ENCODE measurements at places on chromosomes 11 and 22.

DNA sequence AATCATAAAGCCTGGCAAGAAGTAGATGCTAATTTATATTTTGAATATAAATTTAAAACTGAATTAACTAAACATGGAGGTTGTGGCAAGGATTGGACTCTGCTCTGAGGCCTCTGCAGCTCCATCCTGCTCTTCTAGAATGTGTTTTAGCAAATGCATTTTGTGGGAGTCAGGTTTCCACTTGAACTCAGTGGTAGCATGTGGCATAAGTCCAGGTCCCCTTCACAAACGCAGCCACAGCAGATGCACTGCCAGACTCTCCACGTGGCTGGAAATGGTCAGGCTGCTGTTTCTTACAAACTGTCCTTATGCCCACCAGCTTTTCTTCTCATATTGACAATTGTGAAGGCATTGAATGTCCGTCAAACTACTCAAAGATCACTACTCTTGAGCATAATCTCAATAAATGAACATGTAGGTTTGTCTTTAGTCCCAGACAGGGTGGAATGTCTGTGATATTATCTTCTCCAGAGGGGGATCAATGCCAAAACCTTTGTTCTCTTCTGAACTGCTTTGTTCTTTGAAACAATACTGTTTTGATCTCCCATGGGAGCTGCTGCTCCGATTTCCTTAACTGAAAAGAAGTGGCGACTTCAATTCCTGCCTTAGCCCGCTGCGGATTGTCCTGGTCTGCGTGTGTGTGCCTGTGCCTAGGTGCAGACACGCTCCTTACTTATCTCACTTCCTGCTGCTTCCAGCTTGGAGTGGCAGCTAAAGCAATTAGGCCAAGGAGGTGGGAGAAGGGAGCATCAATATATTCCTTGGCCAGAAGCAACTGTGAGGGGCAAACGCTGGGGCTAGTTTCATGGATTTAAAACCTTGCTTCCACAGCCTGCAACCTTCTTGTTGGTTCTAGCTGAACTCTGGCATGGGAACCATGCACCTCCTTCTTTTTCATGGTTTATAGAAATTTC, 24.2 kb downstream of the EIF4G2 start:
- no peak for DNase-seq

- DNase-seq: no peak
Measured at GRCh38 chr11:17571431-17572358, 24.6 kb downstream of the OTOG start.

- DNase-seq: no peak
Measured at GRCh38 chr11:45772986-45773785, 31.8 kb upstream of the SLC35C1 start.

DNA sequence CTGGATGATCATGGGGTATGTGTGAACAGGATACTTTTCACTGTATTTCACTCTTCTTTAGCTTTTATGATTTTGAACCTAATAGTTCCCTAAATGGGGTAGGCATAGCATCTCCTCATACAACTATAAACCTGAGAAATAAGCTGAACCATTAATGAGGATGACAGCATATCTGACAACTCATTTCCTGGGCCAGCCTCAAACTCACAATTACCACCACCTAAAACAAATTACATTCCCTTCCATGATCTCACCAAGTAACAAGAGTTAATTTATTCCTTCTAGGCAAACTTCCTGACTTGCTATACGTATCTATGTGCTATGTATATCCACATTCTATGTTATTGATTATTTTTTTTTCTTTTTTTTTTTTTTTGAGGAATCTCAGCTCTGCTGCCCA, 23.0 kb downstream of the SIK3 start:
- DNase-seq: no peak

GRCh38 chr11:95485115-95485900, 254.3 kb upstream of the SESN3 start:
- DNase-seq: peak; percentile 20

DNA sequence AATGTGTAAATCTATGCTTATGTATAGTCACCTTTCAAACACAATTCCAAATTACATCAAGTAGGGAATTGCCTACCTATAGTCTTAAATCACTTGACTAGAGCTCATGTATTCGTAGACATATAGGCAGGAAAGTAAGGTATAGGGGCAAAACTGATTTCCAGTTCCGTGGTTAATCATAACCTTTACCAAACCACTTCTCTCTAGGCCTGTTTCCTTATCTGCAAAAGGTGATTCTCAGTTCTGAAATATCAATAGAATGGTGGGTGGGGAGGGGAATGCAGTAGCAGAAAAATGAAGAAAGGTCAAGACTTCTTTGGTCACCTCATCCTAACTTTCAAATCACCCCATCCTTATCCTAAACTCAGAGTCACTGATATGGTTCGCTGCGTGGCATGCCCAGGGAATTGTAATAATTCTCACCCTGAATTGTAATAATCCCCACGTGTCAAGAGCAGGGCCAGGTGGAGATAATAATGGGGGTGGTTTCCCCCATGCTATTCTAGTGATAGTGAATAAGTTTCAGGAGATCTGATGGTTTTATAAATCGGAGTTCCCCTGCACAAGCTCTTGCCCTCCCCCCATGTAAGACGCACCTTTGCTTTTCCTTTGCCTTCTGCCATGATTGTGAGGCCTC, 1.9 kb upstream of the ANO5 start:
- no peak for DNase-seq

DNA sequence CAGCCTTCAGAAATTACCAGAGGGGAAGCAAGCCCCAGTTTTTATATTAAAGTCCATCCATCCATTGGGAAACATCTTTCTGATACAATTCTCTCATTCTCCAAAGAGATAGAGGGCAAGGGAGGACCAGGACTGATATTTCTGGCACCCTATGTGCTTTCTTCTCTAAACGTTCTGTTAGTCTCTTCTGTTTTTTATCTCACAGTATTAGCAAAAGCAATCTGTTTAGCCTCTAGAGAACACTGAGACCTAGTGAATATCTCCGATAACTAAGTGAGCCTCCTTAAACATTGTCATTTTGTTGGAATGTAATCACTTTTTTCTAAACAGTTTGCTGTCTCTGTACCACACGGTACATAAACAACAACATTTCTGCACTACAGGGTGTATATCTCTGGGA, 464.6 kb downstream of the JRKL start:
- DNase-seq: no peak

GRCh38 chr11:44137057-44137456, 41.6 kb downstream of the EXT2 start:
- DNase-seq: no peak

Measured in epithelial cell of proximal tubule (primary cell).